ENCODE measurements at places on chromosomes 2 and 18.
A peak's percentile ranks its signal among the peaks of the same experiment; 100 is the strongest.

- DNase-seq = no peak
These were observed 106.9 kb upstream of the CD302 start for GRCh38 chr2:159904959-159905305.

GRCh38 chr18:10142056-10142455 lies 228.2 kb downstream of the VAPA start:
- DNase-seq = no peak

DNA sequence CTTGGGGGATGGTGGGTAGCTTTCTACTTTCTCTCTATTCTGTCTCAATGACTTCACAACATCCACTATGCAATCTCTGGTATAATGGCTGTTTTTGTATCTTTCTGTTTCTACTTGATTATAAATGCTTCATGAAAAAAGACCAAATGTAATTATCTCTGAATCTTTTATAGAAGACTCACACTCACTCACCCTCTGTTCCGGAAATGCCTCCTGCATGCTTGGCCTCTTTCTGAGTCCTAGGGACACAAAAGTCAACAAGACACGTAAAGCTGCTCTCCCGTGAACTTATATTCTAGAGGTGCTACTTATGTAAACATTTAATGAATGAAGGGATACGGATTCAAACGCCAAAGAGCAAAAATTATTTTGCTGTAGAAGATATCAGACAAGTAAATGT lies 502.2 kb upstream of the SOX11 start:
- DNase-seq = peak; percentile 14

GRCh38 chr2:219980638-219981037 lies 353.2 kb downstream of the SLC4A3 start:
- no peak for DNase-seq

- DNase-seq = peak; percentile 41
These were observed 70.3 kb downstream of the HAUS1 start for GRCh38 chr18:46174342-46175041.

GRCh38 chr2:44940049-44940494 lies 1.4 kb upstream of the SIX3 start:
- DNase-seq = no peak

- no peak for DNase-seq
These were observed 312.1 kb upstream of the ZEB2 start for GRCh38 chr2:144832048-144832447.

GRCh38 chr2:113263546-113263945 lies 15.2 kb downstream of the PAX8 start:
- no peak for DNase-seq

DNA sequence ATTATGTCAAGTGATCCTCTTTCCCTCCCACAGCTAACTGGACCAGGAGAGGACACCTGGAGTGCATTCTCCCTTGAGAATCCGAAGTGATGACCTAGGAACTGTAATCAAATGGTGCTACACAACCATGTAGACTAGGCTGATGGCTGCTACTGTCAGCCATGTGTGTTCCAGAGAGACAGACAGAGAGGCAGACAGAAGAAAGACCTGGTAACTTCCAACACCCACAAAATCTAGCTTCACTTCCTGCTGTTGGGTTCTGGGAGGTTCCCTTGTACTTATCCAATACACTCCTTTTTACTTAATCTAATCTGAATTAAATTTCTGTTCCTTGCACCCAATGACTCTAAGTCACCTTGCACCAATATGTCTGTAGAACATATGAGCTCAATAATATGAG lies 72.3 kb downstream of the AAK1 start:
- no peak for DNase-seq

DNA sequence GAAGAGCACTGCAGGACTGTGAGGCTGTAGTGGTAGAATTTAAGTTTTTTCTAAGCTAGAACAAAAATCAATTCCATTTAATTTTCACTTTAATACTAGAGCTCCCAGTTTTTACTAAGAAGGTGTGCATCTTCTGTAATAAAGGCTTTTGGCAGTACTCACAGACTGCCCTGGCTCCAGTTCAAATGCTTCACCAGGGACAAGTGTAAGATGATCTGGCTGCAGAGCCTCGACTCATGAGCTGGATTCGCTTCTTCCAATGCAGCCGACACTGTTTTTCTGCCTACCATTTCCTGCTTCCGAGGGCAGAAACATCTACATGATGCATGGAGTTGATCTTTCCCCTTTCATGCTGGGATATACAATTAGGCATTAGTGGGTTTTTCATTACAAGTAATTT lies 87.0 kb downstream of the FARSB start:
- DNase-seq = peak; percentile 82

- DNase-seq = no peak
These were observed 43.1 kb downstream of the GPC1 start for GRCh38 chr2:240478346-240479110.

DNA sequence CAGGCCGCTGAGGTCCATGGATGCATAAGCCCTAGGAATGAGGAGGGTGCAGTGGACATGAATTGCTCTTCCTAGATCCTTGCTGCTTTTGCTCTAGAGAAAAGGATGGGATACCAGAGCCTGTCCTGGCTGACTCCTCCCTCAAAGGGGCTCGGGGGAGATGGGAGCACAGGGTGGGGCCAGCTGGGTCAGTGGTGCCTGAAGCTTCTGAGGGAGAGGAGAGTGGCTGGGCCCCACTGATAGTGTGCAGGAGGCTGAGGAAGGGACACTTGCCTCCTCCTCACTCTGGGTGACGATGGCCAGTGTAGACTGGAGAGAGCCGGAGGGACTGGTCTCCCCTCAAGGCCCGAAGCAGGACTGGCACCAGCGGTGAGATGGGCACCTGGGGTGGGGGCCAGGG lies at the start of gene NT5DC4:
TSS of gene NT5DC4 (plus strand) at position 236 of the 400 bp plus-strand sequence. CDS start at position 296, 60 bp downstream.
- no peak for DNase-seq

- no peak for DNase-seq
These were observed 259.1 kb downstream of the GALNT13 start for GRCh38 chr2:154130821-154131220.

GRCh38 chr2:238137885-238138284 lies 583 bp upstream of the KLHL30 start:
- DNase-seq = no peak

DNA sequence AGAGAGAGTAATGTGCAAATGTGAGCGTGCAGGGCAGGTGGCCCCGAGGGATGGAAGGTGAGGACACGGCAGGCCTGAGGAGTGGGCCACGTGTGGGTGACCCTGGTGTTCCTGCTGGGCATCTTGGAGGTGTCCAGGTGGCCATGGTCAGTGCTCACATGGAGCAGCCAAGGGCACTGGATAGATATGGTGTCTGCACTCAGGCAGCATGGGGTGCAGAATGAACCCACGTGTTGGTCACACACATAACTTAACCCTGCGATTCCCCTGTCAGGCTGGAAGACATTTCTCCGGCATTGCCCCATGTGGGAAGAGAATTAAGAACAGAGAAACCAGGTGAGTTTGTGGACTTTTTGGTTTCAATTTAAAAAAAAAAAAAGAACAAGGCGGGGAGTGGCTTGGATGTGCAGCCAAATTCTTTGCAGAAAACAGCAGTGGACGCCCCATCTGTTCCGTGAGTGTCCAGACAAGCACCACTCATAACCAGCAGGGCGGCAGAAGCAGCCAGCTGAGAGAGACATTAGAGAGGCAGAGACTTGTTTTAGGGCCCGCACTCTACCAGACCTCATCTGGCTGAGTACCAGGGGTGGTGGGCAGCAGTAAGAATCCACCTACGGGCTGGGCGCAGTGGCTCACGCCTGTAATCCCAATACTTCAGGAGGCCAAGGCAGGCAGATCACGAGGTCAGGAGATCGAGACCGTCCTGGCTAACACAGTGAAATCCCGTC lies 249.8 kb downstream of the ACKR3 start:
- no peak for DNase-seq

DNA sequence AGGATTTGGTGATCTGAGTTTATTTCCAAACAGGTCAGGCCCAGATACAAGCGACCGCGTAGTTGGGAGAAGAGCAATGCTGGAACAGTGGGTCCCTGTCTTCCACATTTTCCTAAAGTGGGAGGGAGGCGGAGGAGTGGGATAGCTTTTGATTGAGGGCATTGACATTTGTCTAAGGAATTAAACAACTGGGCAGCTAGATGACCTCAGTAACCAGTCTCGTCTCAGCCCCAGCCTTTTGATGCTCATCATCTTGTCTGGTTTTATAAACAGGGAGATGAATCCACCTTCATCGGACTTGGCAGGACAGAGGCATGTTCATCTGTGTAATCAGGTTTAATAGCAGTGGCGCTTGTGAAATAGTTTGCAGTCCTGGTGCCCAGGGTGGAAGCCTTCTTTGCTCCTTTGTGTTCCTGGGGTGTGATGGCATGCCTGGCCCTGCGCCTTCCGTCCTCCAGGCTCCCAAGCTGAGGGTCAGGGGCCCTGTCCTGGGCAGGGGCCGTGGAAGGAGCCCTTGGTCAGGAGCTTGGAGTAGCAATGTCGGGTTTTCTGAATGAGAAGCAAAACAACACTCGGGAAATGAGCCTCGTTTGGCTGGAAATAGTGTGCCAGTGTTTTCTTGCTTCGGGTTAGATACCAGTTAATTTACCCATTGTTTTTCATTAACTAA lies 193.8 kb downstream of the FAM210A start:
- DNase-seq = no peak

DNA sequence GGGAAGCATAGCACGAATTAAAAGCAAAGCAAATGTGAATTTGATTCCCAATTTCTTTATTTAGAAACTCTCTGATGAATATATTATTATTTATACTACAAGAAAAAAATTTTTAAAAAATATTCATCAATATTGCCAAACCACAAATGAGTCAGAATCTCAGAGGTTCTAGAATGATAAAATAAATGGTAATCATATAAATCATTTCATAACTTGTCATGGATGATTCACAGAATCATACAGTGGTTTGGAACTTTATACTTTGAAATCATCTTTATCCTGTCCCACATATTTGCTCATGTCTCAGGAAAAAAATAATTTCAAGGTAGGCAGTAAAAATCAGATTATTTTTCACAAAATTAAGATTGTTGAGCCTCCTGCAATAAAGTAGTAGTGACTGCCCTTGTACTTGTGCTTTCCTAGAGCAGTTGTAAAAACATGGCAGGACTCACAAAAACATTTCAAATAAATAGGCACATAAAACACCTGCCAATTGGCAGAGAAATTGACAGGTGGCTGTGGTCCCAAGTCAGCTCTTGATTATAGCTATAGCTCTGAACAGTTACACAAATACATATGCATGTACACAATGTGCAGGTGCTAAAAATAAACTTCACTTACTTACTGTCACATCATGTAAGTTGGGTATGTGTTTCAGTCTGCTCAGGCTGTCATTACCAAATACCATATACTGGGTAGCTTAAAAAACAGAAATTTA lies 273.9 kb upstream of the SESTD1 start:
- no peak for DNase-seq

GRCh38 chr2:166112193-166112605 lies 15.6 kb downstream of the SCN1A start:
- peak; percentile 9 for DNase-seq

DNA sequence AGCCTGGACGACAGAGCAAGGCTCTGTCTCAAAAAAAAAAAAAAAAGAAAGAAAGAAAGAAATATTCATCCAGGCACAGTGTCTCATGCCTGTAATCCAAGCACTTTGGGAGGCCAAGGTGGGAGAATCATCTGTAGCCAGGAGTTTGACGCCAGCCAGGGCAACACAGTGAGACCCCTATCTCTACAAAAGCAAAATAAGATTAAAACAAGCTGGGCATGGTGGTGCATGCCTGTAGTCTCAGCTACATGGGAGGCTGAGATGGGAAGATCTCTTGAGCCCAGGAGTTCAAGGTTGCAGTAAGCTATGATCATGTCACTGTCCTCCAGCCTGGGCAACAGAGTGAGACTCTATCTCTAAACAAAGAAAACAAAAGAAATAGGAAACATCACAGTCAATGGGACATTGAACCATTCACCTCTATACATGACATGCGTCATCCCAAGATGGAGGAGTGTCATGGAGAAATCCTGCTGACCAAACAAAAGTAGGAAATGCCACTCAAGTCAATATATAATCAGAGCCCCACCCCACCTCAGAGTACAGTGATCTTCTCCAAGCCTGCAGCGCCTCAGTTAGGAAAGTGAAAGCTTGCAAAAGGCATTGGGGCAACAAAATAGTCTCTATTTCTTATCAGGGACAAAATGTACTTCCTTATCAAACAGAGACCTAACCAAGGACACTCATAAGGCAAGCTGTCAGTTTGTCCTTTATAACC lies 9.8 kb downstream of the FEV start:
- no peak for DNase-seq

- DNase-seq = no peak
These were observed 685.0 kb upstream of the FANCL start for GRCh38 chr2:58926112-58926511.

DNA sequence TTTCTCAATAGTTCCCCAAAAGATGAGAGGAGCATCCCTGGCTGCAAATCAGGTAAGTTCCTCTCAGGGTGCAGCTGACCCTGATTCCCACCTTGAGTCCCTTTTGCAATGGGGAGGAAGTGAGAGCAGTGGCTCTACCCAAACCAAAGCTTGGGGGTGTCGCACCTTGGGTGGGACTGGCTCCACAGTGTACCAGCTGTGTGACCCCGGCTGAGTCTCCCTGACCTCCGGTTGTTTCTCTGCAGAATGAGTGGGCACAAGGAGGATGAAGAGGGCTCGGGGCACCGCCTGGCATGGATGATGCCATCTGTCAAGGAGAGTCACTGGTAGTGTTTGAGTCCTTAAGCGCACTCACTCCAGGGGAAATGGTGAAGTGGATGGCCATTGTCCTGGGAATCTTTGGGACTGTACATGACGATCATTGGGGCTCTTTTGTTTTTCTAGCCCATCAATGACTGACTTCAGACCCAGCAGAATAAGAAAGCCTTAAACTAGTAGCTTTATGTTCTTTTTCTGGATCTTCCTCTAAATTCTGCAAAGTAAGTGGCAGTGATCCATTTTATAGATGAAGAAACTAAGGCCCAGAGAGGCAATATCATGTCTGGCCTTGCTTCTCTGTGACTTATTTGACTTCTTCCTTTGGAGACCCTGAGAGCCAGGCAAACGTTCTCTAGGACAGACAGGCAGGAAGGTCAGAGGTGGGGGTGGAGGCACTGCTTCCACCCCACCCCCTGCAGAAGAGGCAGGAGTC lies 106.3 kb upstream of the ST3GAL5 start:
- DNase-seq = no peak

DNA sequence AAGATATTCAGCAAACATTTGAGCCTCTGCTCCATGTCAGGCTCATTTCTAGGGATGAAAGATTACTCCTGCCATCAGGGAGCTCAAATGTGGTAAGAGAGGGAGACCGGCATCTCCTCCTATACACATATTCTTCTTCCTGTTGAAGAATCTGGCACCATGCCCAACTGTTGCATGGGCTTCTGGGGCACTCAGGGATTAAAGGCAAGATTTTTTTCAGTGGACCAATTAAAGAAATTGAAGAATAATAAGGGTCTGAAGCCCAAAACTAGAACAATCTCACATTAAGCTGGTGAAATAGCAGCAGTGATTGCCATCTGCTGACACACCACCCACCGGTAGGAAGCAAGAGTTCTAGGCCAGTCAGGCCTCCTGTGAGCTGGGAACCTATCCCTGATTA lies 145.4 kb upstream of the LYPD6 start:
- no peak for DNase-seq
